ENCODE measurements at places on chromosomes 1 and 21.
A peak's percentile ranks its signal among the peaks of the same experiment; 100 is the strongest.

DNA sequence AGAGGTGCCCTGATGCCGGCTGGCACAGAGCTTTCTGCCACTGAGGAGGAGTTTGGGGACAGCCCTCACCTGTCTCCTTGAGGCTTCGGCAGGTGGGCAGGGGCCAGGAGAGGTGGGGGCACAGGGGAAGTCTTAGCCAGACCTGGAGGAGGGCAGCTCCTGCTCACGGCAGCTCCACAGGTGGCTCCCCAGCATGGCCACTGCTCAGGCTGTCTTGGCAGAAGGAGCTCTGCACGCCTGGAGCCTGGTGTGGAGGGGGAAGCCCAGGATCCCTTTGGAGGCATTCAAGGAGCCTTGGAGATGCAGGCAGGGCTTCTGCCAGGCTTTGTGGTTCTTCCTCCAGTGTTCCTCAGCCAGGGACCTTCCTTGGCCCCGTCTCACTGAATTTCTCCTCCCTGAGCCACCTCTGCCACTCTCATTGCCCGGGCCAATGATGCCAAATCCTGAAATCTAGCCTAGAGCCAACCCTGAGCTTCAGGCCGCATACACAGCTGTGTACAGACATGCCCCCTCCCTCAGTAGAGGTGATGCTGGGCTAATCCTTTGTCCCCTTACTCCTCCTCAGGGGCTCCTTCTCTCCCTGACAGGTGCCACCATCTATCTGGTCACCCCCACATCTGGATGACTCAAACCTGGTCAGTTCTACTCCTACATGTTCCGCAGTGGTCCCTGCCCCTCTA lies 251.8 kb upstream of the VAMP3 start:
- no peak for ATAC-seq

- no peak for ATAC-seq
Measured at GRCh38 chr1:102836991-102837390, 271.3 kb downstream of the COL11A1 start.

- ATAC-seq, result no peak
Measured at GRCh38 chr1:45836451-45836850, 33.0 kb downstream of the MAST2 start.

DNA sequence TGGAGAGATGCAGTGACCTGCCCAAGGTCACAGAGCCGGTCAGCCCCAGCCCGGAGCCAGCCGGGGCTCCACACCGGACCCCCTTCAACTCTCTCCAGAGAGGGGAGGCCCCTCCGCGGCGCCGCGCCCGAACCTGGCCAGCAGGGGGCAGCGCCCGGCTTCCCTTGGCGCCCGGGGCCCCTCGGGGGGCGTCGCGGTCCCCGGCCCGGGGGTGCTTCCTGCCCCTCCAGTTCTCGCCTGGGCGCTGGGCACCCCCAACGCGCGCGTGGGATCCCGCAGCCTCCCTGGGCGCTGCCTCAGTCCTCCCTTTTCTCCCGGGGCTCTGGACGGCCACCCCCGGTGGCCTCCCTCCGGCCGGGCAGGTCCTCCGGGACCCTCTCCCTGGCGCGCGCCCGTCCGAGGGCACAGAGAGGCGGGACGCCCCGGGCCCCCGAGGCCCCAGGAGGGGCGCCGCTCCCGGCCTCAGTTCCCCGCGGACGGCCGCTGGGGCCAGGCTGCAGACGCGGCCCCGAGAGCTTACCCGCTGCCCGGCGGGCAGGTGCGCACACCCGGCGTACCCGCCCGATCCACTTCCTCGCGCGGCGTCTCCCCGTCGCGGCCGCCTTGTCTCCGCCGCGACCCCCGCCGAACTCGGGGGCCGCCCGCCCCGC lies 406 bp downstream of the HTR1D start:
- ATAC-seq, result peak; percentile 30

- ATAC-seq, result no peak
Measured at GRCh38 chr1:40299366-40300248, 17.5 kb downstream of the COL9A2 start.

DNA sequence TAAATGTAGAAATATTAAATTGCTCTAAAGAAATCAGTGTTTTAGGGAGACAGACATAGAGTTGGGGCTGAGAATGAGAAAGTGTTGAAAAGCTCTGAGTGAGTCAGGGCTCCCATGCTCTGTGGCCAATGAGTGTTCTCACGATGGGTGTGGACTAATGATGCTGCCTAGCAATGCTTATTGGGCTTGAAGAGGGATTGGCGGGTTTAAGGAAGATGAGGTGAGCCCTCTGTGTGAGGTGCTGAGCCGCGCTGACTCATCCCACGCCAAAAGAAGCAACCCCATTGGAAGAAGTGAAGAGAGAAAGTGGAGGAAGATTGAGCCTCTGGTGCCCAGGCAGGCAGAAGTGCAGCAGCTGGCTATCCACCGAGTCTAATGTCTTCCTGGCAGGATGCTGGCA lies 65.1 kb upstream of the DPT start:
- ATAC-seq, result peak; percentile 74

GRCh38 chr1:43902058-43902831 lies 31.4 kb upstream of the ARTN start:
- peak; percentile 75 for ATAC-seq

DNA sequence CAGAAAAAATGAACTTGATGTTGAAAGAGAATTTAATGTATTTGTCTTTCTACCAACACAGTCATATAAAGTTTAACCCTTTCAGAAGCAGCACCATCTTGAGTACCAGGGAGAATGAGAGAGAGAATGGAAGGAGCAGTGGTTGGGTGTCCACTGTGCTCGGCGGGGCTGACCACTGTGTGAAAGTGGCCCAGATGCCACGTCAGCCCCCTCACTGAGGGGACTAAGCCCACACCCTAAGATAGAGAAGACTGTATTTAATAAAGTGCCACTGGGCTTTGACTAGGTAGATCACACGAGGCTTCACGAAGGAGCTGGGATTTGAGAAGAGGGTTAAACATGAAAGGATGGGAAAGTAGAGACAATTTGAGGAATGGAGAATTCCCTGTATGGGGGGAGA lies 31.2 kb downstream of the BATF3 start:
- no peak for ATAC-seq

DNA sequence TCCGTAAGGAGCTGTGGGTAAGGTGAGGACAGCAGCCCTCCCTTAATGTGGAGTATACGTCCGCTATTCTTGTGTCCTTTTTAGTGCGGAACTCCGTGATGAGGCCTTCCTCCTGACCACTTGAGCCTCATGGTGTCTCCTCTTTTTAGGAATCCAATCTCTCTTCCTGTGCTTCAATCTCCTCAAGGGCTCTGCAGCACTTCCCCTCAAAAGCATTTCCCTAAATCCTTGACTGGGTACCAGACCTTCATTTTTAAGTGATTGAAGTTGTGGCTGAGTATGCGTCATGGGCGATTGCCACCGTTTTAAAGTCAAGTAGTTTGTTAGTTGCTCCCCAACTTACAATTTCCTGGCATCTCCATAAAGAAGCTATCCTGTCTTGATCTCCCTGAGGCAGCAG lies 62.8 kb downstream of the SAMSN1 start:
- ATAC-seq, result no peak

DNA sequence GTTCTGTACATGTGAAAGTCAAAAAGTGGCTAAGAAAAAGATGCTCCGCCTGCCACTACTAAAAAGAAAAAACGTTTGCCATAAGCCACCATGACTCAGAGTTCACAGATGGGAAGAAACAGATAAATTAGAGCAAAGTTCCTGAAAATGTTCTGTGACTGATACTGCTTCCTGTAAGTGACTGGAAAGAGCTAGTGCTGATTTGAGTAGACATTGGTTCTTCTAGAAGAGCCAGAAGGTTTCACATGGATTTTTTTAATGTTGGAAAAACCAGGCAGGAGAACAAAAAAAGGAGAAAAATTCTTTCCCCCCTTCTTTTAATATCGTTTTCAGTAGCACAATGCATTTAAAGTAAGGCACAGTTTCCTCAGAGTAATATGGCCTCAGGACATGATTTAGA lies 221.4 kb downstream of the HLX start:
- no peak for ATAC-seq

- ATAC-seq, result peak; percentile 32
Measured at GRCh38 chr1:32020339-32020738, 6.7 kb downstream of the KHDRBS1 start.

- no peak for ATAC-seq
Measured at GRCh38 chr1:45490121-45490625, 790 bp downstream of the TESK2 start.

GRCh38 chr21:33696465-33696864 lies 54.2 kb downstream of the ITSN1 start:
- ATAC-seq, result no peak

DNA sequence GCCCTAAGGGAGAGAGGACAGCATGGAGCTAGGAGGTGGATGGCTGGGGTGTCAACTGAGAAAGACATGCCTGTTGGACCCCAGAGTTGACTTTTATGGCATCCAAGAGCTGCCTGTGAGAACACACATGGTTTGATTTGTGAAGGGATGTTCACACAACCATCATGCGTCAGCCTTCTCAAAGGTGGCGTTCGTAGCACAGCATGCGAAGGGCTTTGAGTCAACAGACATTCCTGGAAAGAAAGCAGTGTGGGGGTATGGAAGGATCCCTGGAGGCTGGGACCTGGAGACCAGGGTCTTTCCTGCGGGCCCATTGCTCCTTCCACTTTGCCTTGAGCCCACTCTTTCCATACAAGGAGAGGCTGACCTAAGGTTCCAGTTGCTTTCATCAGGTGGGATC lies 6.4 kb upstream of the WNT3A start:
- no peak for ATAC-seq

GRCh38 chr1:208997726-208998312 lies 585.7 kb upstream of the CAMK1G start:
- ATAC-seq, result no peak

GRCh38 chr21:22691658-22692057 lies 1693.4 kb downstream of the NCAM2 start:
- no peak for ATAC-seq

- ATAC-seq, result no peak
Measured at GRCh38 chr1:214178102-214178501, 102.9 kb upstream of the SMYD2 start.

DNA sequence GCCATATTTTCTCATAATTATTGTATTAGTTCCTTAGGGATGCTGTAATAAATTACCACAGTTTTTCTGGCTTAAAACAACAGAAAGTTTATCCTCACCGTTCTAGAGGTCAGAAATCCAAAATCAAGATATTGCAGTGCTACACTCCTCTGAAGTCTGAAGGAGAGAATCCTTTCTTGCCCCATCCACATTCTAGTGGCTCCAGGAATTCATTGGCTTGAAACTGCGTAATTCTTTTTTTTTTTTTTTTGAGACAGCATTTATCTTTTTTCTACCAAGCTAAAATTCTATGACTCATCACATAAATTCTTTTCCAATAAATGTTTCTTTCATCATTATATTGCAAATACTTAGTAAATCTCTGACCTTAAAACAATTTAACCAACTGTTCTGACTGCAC lies 451.0 kb upstream of the RGS18 start:
- ATAC-seq, result no peak

DNA sequence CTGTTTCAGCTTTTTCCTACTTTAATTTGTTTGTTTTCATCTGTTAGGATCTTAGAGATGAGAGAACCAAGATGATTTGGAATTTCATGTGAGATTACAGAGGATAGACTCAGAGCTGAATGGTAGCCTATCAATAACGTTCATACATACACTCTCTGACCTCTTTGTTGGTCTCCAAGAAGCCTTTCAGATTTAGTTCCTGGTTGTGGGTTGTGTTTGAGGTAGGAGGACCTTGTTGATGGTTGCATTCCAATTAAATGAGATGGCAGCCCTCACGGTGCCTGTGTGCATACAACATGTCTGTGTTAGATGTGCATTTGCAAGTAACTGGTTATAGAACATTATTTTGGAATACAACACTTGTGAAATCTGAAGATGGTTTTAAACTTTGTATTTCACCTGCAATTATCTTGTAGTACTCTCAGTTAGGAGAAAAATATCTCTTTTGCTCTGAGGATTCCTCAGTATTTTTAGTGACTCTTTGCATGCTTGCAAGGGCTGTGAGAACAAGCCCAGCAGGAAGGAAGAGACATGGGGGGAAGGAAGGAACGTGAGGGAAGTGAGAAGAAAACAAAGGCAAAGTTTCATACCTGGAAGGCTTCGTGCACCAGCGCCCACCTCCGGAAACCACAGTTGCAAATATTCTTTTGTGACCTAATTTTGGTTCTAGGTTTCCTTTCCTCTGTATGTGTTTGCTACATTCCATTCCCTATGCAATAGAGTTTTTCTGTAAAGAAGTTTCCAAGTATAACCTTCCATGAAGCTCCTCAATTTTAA lies 291.8 kb downstream of the DISC1 start:
- ATAC-seq, result no peak

DNA sequence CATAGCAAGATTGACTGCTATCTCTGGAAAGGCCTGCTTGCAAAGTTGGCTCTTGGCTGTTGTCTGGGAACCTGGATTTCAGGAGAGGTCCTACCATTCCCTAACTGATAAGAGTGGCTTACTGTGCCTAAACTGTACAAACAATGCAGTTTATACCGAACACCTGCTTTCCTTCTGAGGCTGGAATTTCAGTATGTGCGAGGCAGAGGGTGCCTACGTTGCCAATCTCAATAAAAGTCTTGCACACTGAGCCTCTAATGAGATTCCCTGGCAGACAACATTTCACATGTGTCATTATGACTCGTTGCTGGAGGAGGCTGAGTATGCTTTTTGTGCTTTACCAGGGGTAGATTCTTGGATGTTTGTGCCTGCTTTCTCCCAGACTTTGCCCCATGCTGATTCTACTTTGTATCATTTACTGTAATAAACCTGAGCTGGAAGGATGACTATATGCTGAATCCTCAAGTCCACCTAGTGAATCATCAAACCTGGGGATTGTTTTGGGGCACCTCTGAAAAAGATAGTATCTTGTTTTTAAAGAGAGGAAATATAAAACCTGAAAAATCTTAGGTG lies 58.9 kb upstream of the GNG4 start:
- no peak for ATAC-seq

DNA sequence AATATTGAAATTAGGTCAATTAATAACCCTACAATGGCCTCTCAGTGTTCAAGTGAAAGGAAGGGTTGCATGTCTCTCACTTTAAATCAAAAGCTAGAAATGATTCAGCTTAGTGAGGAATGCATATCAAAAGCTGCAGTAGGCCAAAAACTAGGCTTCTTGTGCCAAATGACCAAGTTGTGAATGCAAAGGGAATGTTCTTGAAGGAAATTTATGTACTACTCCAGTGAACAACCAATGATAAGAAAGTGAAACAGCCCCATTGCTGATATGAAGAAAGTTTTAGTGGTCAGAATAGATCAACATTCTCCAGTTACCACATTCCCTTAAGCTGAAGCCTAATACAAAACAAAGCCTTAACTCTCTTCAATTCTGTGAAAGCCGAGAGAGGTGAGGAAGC lies 10.0 kb downstream of the MAEL start:
- ATAC-seq, result no peak

DNA sequence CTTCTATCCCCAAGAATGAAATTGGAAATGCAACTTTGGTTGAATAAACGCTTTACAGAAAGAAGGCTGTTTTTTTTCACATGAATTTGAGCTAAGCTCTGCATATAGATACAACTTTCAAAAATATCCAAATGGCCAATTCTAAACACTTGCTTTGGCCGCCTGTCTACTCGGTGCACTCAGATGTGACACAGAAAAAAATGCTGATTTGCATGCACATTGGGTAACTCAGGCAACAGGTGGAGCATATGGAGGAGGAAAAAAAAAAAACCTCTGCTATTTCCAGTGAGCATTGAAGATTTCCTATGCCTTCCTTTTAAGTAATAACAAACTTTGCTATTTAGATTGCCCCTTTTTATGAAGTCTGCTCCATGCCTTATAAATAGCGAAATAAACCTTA lies 262.5 kb downstream of the GRIK1 start:
- ATAC-seq, result no peak

GRCh38 chr1:84294751-84295150 lies 6.8 kb upstream of the SAMD13 start:
- ATAC-seq, result no peak

All from esophagus mucosa (tissue), 1 donor.